ENCODE measurements at places on chromosomes 7 and 10. TPM values are rescaled to one million over a fixed set of nuclear protein-coding genes. Genes with fewer than 3 reads are reported as not detected.

The CTTNBP2 gene
- total RNA-seq: not detected

The GNAI1 gene
- total RNA-seq: 22.5 TPM

The CC2D2B gene
- 0.86 TPM for total RNA-seq

The VPS26A gene
- 47.8 TPM for total RNA-seq

The BTBD16 gene
- not detected for total RNA-seq

The PTER gene
- total RNA-seq: 5.3 TPM
